ENCODE measurements at places on chromosomes 16 and 17. TPM values are rescaled to one million over a fixed set of nuclear protein-coding genes. Genes with fewer than 3 reads are reported as not detected.

CDC6 gene
- 23.2 TPM for total RNA-seq

MKS1 gene
- total RNA-seq, result 21.9 TPM

BAHCC1 gene
- 74.3 TPM for total RNA-seq

VAT1L gene
- total RNA-seq, result 0.76 TPM

CDH3 gene
- total RNA-seq, result 53.5 TPM

- DNase-seq, result no peak
Observed at GRCh38 chr17:16953841-16954240, 18.1 kb downstream of the TNFRSF13B start.

- no peak for DNase-seq
Observed at GRCh38 chr16:86398622-86399021, 111.7 kb upstream of the FOXF1 start.

- no peak for DNase-seq
Observed at GRCh38 chr16:10791048-10791447, 27.5 kb downstream of the TVP23A start.

GRCh38 chr17:58538811-58539409, 24.5 kb upstream of the MTMR4 start:
- no peak for DNase-seq

DNA sequence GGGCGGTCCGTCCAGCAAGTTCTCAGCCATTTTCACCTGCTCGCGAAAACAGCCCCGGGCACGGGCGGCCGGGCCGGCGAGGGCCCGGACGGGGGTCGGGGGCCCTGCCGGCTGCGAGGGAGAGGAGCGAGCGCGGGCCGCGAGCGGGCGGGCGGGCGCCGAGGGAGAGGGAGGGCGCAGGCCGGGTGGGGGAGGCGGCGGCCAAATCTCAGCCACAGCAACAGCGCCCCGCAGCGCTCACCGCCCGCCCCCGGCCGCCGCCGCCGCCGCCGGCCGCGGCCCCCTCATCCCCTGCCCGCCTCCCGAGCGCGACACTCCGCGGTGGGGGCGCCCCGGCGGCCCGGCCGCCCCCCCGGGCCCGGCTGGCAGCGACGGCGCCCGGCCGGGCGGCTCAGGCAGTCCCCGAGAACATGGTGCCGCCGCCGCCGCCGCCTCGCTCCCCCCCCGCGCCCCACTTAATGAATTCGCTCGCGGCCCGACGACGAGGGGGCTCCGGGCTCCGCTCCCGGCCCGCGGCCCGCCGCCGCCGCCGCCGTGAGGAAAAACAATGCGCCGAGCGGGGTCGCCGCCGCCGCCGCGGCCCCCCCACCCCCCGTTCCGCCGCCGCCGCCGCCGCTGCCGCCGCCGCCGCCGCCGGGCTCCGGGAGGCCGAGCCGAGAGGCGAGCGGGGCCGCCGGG, 487 bp downstream of the CREBBP start:
- peak; percentile 75 for DNase-seq
